ENCODE measurements at places on chromosomes 2 and 18.

GRCh38 chr2:101831351-101831865, 133.9 kb downstream of the MAP4K4 start:
- peak; percentile 82 for DNase-seq

DNA sequence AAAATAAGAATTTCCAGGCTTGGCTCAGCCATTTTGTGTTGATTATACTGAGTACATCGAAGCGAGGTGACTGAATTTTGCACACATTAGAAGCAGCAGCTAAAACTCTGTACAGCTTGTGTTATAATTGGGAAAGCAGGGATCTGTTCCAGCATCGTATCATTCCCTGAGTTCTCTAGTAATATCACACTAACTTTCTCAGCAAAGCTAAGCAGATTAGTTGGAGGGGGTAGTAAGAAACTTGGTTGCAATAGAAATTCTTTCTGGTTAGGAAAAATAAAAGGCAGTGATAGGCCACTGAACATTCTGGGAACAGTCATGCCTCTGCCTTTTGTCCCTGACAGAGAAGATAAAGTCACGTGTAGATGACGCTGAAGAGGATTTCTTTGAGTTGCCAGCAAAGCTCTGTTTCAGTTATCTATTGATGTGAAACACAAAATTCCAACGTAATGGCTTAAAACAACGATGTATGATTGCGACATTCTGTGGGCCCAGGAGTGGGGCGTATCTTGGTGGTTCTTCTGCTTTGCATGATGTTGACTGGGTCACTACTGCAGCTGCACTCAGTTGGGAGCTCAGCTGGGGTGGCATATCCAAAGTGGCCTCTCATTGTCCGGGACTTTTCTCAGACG, 202.1 kb upstream of the MEX3C start:
- DNase-seq, result no peak

DNA sequence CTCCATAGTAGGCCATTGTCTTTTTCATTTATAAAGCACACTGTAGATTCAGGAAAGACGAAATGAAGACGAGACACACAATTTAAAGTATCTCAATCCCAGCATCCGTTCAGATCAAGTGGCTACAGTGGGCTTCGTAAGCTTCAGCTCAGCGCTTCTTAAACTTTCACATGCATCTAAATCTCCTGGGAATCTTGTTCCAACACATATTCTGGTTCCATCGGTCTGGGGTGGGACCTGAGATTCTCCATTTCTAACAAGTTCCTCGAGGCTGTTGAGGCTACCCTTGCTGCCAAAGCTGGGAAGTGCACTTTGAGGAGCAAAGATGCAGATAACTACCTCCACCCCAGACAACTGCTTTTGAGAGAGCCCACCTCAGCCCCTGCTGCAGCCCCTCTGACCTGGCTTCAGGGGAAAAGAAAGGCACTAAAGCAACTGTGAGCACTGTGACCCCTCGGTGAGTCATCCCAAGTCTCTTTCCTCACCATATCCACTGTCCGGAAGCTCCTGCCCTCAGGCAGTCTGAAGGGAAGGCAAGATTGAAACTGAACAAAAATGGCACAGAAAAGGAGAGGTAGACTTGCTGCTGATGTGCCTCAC, 201.1 kb upstream of the FBXO11 start:
- no peak for DNase-seq

- DNase-seq, result no peak
Measured at GRCh38 chr2:216657086-216657855, 24.1 kb downstream of the IGFBP2 start.

DNA sequence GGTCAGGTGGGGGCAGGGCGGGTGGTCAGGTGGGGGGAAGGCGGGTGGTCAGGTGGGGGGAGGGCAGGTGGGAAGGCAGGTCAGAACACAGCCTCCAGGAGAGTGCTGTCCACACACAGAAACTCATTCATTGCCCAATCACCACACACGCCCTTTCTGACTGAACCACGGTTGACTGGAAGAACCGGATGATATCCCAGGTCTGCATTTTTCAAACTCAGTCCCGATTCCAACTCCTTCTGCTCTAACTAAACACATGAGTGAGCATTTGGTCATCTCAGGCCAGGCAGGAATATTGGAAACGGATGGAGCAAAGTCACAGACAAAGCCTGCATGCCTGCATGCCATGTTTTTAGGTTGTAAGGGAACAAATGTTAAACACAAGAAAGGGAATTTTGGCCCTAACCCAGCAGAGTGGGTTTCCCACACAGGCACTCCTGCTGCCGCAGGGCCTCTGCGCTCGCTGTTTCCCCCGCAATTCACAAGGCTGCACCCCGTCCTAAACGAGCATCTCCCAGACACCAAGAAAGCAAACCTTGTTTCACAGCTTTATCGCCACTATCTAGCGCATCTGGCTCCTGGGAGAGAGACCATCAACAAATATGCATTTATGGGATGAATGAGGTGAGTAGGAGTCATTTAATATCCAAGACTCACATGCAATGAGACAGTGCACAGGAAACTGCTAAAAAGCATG, 100.1 kb downstream of the ZNF516 start:
- no peak for DNase-seq

DNA sequence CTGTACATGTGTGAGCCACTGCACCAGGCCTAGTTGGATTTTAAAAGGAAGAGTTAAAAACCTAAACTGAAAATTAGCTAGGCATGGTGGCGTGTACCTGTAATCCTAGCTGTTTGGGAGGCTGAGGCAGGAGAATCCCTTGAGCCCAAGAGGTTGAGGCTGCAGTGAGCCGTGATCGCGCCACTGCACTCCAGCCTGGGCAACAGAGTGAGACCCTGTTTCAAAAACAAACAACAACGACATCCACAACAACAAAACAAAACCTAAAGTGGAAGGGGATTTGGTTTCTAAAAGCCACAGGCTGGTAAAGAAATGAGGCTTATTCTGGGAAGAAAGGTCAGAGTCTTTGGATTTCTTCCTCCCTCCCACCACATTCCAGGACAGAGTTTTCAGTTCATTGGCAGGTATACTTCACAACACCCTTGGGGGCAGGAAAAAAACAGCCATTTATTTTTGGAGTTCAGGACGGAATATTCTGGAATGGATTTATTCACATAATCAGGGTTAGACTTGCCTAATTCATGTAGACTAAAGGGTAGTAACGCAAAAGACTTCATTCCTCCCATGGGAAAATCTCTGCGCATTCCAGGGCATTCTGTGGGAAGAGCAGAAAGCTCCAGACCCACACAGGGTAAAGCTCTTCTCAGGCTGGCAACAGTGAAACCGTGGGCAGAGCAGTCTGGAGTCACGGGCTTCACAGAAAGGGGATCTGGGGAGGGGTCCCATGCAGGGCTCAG, 34.9 kb downstream of the TEX44 start:
- DNase-seq, result no peak

GRCh38 chr2:82215212-82215611, 1910.7 kb upstream of the LRRTM1 start:
- no peak for DNase-seq

DNA sequence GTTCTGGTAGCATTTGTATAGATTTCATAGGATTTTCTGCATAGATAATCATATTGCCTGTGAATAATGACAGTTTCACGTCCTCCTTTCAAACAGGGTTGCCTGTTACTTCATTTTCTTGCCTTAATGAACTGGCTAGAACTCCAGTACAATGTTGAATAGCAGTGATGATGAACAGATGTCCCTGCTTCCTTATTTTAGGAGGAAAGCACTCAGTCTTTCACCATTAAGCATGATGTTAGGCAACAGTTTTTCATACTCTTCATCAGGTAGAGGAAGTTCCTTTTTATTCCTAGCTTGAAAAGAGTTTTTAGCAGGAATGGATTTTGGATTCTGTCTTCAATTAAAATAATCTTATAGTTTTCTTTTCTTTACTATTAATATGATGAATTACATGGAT, 39.7 kb downstream of the C2orf76 start:
- no peak for DNase-seq

DNA sequence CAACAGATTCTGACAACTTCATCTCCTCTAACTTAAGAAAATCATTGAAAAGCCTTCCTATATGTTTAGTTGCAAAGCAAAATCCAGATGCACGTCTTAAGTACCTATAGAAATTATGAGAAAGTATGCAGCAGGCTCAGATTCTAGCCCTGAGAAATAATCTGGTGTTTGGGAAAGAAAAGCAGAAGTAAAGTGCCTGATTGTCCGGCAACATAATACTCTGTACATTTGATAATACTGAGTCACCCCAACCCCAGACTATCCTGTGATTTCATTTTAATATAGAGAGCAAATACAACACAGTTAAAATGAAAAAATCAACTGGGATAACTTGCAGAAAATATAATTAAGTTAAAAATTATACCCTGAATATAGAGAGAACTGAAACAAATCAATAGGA, 13.5 kb downstream of the RFX8 start:
- DNase-seq, result no peak

GRCh38 chr18:46426021-46426678, 230.9 kb downstream of the LOXHD1 start:
- peak; percentile 60 for DNase-seq

- DNase-seq, result no peak
Measured at GRCh38 chr2:9637330-9637729, 6.5 kb upstream of the YWHAQ start.

GRCh38 chr18:6279308-6279707, 135.4 kb downstream of the L3MBTL4 start:
- DNase-seq, result no peak

GRCh38 chr18:78145096-78145495, 834.5 kb upstream of the SALL3 start:
- DNase-seq, result no peak

Data from cardiac septum (tissue), 1 donor.